Neural progenitor cell (in vitro differentiated cells): ENCODE measurements at places on chromosomes 2 and 18.

DNA sequence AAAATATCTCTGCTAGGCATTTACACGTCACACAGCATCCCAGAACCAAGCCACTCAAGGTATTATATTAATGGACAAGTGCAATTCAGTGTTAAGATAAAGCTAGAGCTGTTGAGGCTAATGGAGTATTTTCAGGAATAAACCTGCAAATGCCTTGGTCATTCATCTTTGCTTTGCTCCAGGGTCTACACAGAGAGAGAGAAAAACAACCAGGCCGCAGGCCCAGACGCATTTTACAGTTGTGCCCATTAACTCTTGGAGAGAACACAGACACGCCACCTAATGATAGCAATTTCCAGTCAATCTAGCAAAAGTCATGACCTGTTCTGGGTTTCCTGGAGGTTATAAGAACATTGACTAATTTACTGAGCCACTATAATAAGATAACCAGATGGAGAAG, 829.3 kb downstream of the LRRTM4 start:
- no peak for DNase-seq

DNA sequence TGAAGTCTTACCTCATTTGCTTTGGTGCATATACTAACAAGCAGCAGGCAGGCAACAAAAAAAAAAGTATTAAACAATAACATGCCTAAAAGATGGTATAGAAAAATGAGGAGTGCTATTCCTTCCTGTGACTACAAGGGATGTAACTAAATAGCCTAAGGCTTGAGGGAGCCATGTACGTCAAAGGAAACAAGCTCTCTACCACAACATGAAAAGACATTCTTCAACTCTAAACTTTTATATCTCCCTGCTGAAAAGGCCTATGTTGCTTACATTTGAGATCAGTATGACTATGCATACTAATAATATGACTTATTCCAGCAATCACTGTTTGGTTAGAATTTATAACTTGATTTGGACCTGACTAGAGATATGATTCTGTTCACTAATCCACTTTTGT, 347.9 kb downstream of the ADCYAP1 start:
- DNase-seq = no peak

GRCh38 chr18:75162467-75162866, 46.5 kb downstream of the PTGR3 start:
- DNase-seq = no peak

GRCh38 chr2:88307817-88308216, 137.7 kb downstream of the THNSL2 start:
- peak; percentile 24 for DNase-seq
